ENCODE measurements at places on chromosomes 5 and 9.
A peak's percentile ranks its signal among the peaks of the same experiment; 100 is the strongest.

DNA sequence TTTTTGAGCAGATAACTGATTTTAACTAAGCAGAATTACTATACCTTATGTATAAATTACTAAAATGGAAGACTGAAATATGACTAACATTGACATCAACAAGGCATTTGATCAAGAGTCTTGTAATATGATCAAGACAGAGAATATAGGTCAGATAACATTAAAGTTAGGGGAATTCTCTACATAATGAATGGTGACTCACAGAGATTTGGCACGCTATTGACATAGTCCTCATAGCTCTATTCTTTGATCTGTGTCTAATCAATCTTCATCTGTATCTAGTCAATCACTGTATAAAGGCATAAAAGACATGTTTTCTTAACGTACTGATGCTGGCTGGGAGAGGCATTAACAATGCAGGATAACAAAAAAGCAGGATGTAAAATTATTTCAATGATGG, 17.4 kb downstream of the ABITRAM start:
- DNase-seq: no peak

- no peak for DNase-seq
These were observed 56.2 kb downstream of the CNTLN start for GRCh38 chr9:17191082-17191481.

DNA sequence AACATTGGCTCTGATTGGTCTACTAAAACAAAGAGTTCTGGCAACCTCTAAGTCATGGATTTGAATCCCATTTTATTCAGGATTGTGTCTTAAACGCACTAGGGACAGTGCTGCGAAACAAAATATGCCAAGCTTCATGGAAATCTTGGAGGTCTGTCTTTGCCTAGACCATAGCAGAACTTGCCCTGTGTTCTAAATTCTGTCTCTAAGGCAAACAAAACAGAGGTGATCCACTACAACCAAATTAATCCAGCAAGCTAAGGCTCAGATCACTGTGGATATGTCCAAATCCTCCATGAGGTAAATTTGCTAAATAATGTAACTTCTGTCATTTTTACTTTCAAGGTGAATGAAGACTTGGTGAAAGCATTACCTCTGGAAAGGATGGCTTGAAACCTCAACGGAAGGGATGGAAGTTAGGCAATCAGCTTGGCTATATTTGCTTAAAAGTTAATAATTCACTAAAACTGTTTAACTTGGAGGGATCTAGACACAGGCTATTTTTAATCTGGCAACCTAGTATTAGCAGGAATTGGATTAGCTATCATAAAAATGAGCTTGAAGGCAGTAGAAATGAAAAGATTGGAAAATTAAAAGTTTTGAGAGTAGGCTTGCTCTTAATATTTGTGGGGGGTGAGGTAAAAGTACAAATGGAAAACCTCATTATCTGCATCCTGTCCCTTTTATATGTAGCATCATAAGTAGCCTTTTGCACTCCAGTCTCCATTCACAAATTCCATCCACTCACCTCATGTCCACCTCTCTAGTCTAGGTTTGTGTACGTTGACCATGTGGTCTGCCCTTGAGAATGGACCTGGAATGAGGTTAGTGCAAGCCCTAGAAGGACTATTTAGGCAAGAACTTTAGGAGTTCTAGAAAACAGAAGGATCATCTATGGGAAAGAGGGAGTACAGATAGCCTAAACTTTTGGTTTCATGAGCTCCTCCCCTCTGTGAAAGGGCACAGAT, 176.2 kb downstream of the SMC2 start:
- no peak for DNase-seq

GRCh38 chr9:68536876-68537615, 3.6 kb downstream of the TMEM252 start:
- DNase-seq: no peak

- peak; percentile 25 for DNase-seq
These were observed 225.7 kb upstream of the KLF9 start for GRCh38 chr9:70639853-70640814.

GRCh38 chr5:106307265-106307664, 1363.5 kb downstream of the EFNA5 start:
- DNase-seq: no peak

GRCh38 chr5:54329731-54330709, 19.6 kb upstream of the ARL15 start:
- DNase-seq: peak; percentile 9

Measured in NCI-H774 (cell line).